ENCODE measurements at places on chromosomes 5 and 9. TPM values are rescaled to one million over a fixed set of nuclear protein-coding genes. Genes with fewer than 3 reads are reported as not detected.
A peak's percentile ranks its signal among the peaks of the same experiment; 100 is the strongest.

Gene FBP2
- polyA plus RNA-seq, result 91.5 TPM

DNA sequence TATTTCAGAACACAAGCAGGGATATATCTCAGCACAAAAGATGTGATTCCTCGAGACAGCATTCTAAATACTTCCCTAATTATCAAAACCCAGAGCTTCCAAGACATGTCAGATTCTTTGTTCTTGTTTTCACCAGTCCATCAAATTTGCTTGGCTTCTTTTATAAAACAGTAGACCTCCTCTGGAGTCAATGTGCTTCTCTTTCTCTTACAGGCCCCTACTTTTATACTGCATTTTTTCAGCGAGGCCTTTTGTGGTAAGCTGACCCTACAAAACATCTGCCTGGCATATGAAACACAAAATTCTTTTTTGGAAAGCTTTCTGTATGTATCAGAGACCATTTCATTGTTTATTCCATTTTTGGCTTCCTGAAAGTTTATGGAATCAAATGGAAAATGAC is 81.8 kb downstream of the ARSB start:
- no peak for DNase-seq

DNA sequence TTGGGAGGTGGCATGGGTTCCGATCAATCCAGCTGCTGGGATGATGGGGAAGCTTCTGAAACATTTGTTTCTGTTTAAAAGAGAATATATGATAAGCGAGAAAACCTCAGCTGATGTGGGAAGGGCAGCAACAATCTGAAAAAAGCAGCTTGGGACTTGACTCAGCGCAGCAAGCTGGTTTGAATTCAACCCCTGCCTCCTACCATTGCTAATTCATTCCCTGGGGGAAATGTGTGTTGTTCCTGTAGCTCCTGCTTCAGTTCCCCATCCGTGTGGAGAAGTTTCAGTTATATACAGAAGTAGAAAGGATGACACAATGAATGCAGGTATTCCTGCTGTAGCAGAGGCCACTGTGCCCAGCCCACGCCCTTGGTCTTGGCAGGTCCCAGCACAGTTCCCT is 145.1 kb downstream of the NXNL2 start:
- DNase-seq, result no peak

Gene TSLP
- polyA plus RNA-seq, result 0.67 TPM

DNA sequence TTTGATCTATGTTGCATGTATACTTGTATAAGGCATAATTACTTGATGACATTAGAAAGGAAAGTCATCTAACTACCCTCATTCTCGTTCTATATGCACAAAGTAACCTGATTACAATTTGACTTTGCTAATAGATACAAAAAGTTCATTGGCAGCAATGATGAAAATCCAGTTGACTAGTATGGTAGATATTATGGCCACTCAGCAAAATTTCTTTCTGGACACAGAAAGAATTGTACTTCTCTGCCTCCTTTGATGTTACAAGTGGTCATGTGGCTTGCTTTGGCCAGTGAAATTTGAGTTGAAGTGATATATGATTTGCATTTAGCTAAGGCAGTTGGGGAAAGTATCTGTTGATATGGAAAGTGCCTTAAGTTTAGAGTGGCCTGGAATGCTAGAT is 723.7 kb upstream of the ARRDC3 start:
- no peak for DNase-seq

- DNase-seq, result no peak
These were observed 123.7 kb downstream of the NTRK2 start for GRCh38 chr9:84793251-84793650.

Gene GLRA1
- not detected for polyA plus RNA-seq

GRCh38 chr9:137970686-137971476 is 93.3 kb downstream of the CACNA1B start:
- no peak for DNase-seq

- no peak for DNase-seq
These were observed 38.2 kb downstream of the ETF1 start for GRCh38 chr5:138504799-138505198.

DNA sequence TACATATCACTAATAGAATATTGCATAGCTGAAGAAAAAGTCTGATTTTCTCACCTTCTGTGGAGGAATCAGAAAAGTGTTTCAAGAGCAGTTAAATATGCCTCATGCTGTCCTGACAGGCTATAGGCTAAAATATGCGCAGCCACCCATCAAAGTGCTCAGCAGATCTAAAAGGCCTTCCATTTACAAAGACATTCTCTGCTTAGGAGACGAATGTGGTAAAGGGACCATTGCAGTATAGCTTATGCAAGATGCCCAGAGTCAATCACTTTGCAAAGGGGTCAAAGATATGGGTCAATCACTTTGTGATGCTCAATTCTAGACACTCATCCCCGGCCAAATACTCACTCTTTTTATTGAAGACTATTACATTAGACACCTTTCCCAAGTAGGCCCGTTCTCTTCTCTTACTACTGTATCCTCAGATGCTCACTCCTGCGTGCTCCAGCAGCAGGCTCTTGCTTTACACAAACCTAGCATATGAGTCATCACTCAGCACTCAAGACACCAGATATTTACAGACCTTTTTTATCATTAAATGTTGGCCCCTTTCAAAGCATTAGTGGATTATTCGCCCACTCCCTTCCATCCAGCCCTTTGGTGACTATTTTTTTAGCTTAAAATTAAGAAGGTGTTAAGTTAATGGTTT is 568.2 kb upstream of the CDH18 start:
- no peak for DNase-seq

DNA sequence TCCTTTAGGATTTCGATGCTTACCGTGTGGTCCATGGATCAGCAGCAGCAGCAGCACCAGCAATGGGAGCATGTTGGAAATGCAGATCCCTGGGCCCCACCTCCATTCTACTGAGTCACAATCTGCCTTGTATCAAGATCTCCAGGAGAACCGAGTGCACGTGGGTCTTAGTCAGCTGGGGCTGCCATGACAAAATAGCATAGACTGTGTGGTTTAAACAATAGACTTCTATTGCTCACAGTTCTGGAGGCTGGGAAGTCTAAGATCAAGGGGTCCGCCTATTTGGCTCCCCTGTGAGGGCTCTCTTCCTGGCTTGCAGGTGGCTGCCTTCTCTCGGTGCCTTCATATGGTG is 1.3 kb upstream of the PROP1 start:
- DNase-seq, result no peak

- no peak for DNase-seq
These were observed 26.4 kb upstream of the JMY start for GRCh38 chr5:79209505-79209904.

Gene TICAM2
- 5.4 TPM for polyA plus RNA-seq

Gene PCDHB13
- 2.4 TPM for polyA plus RNA-seq

- DNase-seq, result no peak
These were observed 122.6 kb downstream of the TMEM38B start for GRCh38 chr9:105816981-105817380.

Gene CDH9
- not detected for polyA plus RNA-seq

Gene PIP5KL1
- 5.3 TPM for polyA plus RNA-seq

DNA sequence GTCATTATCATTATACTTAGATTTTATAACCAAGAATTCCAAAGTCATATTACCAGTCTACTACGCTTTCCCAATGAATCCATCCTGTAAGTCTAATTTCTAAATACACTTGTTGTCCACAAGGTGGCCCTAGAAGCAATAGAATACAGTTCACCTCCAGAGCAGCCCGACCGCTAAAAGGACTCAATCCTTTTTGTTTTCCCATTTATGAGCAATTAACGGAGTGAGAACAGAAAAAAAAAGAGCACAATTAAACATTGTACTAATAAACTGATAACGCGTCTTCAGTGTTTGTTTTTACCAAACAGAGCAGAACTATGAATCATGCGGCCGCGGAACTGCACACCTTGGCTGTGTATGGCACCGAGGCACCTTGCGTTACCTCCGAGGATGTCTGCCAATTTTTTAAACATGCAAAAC is 160.7 kb upstream of the DAPK1 start:
- peak; percentile 71 for DNase-seq

Gene PCDHGA10
- polyA plus RNA-seq, result 1.4 TPM

DNA sequence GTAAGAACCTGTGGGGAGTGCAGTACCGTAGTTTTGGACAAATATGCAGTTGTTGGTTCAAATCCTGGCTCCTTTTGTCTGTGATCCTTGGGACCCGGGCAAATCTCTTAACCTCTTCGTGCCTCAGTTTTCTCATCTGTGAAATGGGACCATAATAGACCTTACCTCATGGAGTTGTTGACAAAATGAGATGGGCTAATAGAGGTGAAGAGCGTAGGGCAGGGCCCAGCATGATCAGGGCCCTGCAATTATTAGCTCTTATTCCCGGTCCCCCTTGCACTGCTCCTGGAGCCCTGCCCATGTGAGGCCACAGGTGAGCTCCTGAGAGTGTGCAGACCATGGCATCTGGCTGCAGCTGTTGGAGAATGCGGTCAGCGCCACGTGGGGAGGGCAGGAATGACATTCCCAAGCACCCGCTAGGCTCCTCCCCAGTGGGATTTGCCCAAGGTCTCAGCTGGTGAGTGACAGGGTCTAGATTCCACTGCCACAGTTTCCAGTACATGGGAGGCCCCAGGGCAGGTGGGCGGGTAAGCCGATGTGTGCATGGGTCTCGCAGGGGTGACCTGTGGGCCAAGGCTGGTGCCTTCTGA is 41.0 kb downstream of the NEK6 start:
- DNase-seq, result no peak

DNA sequence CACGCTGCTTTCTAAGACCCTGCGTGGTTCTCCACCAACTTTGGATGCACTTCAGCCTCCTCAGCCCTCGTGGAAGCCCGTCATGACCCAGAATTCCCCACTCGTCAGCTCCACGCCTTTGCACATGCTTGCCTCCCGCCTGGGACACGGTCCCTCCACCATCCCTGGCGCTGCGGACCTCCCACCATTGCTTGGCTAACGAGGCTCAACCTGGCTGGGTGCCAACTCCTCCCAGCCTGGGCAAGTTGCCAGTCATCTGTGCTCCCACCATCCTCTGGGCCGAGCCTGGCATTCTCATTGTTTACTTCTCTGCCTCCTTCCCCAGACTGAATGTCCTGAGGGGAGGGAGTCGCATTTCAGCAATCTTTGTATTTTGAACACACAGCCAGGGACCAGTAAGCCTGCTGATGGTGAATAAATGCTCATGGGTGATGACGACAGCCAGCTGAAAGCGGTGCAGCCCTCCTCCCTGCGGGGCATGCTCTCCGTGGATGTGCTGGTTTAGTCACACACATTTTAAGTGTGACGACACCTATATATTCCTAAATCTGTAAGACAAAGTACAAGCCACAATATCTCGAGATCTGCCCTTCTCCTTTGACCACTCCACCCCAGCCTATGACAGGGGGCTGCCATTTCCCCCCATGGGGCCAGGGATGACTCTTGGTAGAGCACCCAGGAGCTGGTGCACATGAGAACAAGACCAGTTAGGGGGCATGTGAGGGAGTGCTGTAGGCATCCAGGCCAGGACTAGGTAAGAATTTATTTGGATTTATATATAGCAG is 37.6 kb downstream of the ANKRD33B start:
- DNase-seq, result no peak

- DNase-seq, result peak; percentile 75
These were observed 139.8 kb upstream of the SLC30A5 start for GRCh38 chr5:68953875-68954617.

- DNase-seq, result peak; percentile 99
These were observed 12.5 kb downstream of the ABL1 start for GRCh38 chr9:130847306-130848217.

GRCh38 chr5:142186857-142187594 is 78.4 kb downstream of the NDFIP1 start:
- DNase-seq, result no peak
